ENCODE measurements at places on chromosomes 13 and 19. TPM values are rescaled to one million over a fixed set of nuclear protein-coding genes. Genes with fewer than 3 reads are reported as not detected.
A peak's percentile ranks its signal among the peaks of the same experiment; 100 is the strongest.

DNA sequence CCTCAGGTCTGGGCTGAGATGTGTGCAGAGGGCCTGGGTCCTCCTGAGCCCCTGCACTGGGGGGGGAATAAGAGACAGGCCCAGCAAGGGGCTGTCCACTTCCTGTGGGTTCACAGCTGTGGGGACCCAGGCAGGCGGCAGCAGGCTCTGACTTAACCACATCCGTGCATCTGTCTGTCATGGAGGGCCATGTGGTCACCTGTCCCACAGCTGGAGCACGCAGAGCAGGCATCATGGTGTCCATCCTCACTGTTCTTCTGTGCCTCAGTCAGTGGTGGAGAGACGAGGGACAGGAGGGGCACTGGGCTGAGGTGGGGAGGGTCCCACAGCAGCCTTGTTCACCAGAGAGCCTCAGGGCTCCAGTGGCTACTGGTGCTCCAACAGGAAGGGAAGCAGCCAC, 16.3 kb upstream of the KIR3DL3 start:
- no peak overlapping the region for H3K4me3 ChIP-seq
- H3K27me3 ChIP-seq: no peaks in the 10 kb centered on the region
- no peak for DNase-seq
- H3K27ac ChIP-seq: no peak overlapping the region

DNA sequence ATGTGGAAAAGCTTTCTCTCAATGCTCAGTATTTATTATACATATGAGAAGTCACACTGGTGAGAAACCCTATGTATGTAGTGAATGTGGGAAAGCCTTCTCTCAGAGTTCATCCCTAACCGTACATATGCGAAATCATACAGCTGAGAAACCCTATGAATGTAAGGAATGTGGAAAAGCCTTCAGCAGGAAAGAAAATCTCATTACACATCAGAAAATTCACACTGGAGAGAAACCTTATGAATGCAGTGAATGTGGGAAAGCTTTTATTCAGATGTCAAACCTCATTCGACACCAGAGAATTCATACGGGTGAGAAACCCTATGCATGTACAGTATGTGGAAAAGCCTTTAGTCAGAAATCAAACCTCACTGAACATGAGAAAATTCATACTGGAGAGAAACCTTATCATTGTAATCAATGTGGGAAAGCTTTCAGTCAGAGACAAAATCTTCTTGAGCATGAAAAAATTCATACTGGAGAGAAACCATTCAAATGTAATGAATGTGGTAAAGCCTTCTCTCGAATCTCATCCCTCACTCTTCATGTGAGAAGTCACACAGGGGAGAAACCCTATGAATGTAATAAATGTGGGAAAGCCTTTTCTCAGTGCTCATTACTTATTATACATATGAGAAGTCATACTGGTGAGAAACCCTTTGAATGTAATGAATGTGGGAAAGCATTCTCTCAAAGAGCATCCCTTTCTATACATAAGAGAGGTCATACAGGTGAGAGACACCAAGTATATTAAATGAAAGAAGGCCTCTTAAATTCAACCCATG, 34.4 kb downstream of the ZNF568 start:
- no peak overlapping the region for H3K4me3 ChIP-seq
- no peak overlapping the region for H3K27ac ChIP-seq
- H3K36me3 ChIP-seq: peaks cover 28% of the 10 kb centered on the region
- DNase-seq: no peak
- no peaks in the 10 kb centered on the region for H3K27me3 ChIP-seq

GRCh38 chr13:35448465-35448864, 28.0 kb downstream of the MAB21L1 start:
- no peak for DNase-seq
- H3K27me3 ChIP-seq: no peaks in the 10 kb centered on the region
- peaks cover 20% of the 10 kb centered on the region for H3K4me1 ChIP-seq
- no peaks in the 10 kb centered on the region for H3K36me3 ChIP-seq
- H3K4me3 ChIP-seq: no peak overlapping the region

DNA sequence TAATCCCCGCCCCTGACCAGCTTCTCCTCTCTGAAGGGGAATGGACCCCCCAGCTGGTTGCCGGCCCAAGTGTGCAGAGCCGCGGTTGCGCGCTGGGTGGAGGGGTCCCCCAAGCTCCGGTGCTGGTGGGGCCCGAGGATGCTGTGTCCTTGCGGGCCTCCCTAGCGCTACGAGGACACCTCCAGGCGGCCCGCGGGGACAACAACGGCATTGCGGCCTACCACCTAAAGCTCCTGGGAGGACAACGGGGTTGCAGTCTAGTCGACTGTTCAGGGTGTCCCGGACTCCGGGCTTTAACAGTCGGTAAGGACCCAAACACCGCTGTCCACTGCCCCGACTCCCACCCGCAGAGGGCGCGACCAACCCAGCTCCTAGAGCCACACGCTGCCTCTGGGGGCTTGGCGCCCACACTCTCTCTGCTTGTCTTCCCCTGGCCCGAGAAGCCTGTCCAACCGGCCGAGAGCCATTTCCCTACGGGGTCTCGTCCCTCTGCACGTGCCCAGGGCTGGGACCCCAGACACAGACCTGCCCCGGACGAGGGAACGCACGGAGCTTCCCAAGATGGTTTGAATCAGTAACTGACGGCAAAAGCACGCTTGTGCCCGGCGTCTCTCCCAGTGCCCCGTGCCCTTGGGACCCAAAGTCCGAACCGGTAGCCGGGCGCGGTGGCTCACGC, 927 bp upstream of the SDHAF1 start:
- DNase-seq: peak; percentile 74
- H3K27ac ChIP-seq: peak overlapping the region; percentile 89
- no peaks in the 10 kb centered on the region for H3K4me1 ChIP-seq
- H3K4me3 ChIP-seq: peak overlapping the region; percentile 98
- H3K27me3 ChIP-seq: no peaks in the 10 kb centered on the region

DNA sequence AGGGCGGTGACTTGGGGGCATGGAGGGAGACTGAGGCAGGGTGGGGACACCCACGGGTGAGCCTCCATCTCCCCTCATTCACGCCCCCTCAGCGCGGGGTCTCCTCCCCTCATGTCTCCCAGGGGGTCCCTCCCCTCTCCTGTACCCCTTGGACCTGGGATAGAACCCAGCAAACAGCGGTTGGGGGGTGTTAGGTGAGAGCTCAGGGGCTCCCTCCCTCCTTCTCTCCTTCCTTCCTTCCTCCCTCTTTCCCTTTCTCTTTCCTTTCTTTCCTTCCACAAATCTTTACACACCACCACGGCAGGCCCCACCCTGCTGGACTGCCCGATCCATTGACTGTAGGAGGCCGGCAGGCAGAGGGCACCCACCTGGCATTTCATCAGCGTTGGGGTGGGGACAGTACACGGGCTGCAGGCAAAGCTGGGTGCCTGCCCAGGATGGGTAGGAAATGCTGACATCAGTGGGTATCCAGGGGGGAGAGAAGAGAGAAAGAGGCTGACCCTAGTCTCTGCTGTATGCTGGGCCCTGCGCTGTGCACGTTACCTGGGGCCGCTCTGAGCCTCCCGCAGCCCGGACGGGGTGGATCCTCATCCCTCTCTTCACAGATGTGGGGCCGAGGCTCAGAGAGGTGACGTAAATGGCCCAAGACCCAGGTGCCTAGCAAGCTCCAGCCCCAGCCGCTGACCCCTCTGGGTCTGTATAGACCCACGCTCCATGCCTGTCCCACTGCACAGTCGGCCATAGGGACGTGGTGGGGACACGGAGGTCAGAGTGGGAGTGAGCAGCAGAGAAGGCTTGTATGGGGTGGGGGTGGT, 3.5 kb downstream of the SSC5D start:
- H3K36me3 ChIP-seq: no peaks in the 10 kb centered on the region
- H3K27ac ChIP-seq: peak overlapping the region; percentile 68
- no peaks in the 10 kb centered on the region for H3K27me3 ChIP-seq
- peak; percentile 80 for DNase-seq
- peaks cover 73% of the 10 kb centered on the region for H3K4me1 ChIP-seq

- H3K36me3 ChIP-seq: peaks cover 12% of the 10 kb centered on the region
- H3K4me3 ChIP-seq: no peak overlapping the region
- DNase-seq: no peak
- H3K27ac ChIP-seq: no peak overlapping the region
Measured at GRCh38 chr19:35033067-35034004, 3.1 kb downstream of the SCN1B start.

DNA sequence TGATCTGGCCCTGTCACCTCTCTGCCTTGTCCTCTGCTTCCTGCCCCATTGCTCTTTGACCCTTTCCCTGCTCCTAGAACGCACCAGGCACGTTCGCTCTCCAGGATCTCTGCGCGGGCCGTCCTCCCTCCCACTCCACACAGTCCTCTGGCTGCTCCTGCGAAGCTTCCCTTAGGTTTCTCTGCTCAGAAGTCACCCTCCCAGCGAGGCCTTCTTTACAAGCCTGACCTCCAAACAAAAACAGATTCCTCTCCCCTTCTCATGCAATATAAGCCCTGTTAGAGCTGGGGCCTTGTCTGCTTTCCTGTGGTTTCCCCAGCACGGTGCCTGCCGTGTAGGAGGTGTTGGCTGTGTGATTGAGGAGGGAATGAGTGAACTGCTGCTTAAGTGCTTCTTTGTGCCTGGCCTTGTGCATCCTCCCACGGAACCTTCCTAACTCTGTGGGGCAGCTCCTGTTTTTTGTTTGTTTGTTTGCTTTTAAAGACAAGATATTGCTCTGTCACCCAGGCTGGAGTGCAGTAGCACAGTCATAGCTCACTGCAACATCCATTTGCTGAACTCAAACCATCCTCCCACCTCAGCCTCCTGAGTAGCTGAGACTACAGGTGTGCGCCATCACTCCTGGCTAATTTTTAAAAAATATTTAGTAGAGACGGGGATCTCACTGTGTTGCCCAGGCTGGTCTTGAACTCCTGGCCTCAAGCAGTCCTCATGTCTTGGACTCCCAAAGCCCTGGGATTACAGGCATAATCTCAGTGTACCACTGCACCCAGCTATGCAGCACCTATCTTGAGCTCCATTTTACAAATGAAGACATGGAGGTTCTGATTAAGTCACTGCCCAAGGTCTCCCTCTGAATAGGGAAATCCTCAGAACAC, 82.0 kb downstream of the SIPA1L3 start:
- no peak for DNase-seq
- no peaks in the 10 kb centered on the region for H3K27me3 ChIP-seq
- no peak overlapping the region for H3K27ac ChIP-seq
- H3K36me3 ChIP-seq: no peaks in the 10 kb centered on the region

- H3K27me3 ChIP-seq: no peaks in the 10 kb centered on the region
- no peak overlapping the region for H3K4me3 ChIP-seq
- no peaks in the 10 kb centered on the region for H3K36me3 ChIP-seq
- H3K4me1 ChIP-seq: no peaks in the 10 kb centered on the region
Measured at GRCh38 chr13:66965181-66965580, 265.0 kb downstream of the PCDH9 start.

- no peaks in the 10 kb centered on the region for H3K36me3 ChIP-seq
- H3K27me3 ChIP-seq: no peaks in the 10 kb centered on the region
- H3K4me3 ChIP-seq: no peak overlapping the region
- no peak for DNase-seq
Measured at GRCh38 chr13:110879482-110879881, 35.4 kb downstream of the ANKRD10 start.

DNA sequence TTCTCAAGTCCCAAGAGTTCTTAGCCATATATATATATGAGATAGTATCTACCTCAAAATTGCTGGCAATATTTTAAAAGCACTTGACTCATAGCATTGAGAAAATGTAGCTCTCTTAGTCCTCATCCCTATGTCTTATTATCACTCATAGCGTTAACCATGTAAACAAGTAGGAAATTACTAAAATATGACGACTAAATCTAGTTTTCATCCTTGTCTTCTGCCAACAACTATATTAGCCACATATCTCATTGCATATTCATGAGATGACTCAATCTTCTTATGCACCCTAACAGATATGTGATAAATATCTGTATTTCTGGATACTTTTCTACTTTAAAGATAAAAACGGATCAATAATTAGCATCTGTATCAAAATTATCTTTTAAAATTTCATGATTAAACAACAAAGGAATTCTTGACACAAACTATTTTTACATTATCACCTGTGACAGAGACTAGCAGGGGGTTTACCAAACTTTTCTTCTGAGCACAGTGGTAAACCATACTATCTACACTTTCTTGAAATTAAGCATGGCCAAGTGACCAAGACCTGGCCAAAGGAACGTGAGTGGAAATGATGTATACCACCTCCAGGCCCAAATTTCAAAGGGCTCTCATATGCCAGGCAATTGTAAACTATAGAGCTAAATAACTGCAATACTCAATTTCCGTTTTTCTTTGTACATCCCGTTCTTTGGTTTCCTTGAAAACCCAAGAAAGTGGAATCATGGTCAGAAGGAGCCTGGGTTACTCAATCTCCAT, 45.7 kb downstream of the ZC3H13 start:
- DNase-seq: no peak
- no peaks in the 10 kb centered on the region for H3K4me1 ChIP-seq
- no peak overlapping the region for H3K27ac ChIP-seq
- no peaks in the 10 kb centered on the region for H3K27me3 ChIP-seq
- H3K36me3 ChIP-seq: peaks cover 30% of the 10 kb centered on the region

DNA sequence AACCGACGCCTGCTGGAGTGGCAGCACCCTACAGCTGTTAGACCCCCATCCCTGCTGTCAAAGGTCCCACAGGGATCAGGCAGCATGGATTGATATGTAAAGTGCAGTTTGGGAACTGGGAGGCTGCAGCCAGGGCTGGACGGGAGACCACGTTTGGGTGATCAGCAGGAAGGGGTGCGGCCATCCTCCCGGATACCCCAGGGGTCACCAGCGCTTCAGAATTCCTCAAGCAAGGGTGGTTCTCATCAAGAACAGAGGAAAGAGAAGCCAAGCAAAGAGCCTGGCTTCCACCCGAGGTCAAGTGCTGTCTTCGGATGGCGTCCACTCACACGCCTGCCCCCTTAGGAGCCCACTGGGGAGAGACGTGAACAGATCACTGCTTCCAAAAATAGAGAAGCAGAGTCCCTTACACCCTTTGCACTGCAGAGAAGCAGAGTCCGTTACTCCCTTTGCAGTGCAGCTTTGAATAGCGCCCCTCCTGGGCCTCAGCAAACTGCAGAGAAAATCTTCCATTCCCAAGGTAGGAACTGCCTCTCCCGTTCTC, 35.5 kb downstream of the DHRS12 start:
- no peaks in the 10 kb centered on the region for H3K36me3 ChIP-seq
- H3K27me3 ChIP-seq: no peaks in the 10 kb centered on the region
- H3K27ac ChIP-seq: peak overlapping the region; percentile 68
- H3K4me3 ChIP-seq: no peak overlapping the region

GRCh38 chr19:49761625-49762311, 1.3 kb downstream of the TSKS start:
- no peak for DNase-seq
- H3K27me3 ChIP-seq: no peaks in the 10 kb centered on the region
- peaks cover 7% of the 10 kb centered on the region for H3K4me1 ChIP-seq
- no peaks in the 10 kb centered on the region for H3K36me3 ChIP-seq

GRCh38 chr13:58594747-58595600, 963.4 kb downstream of the PCDH17 start:
- no peaks in the 10 kb centered on the region for H3K27me3 ChIP-seq
- H3K36me3 ChIP-seq: no peaks in the 10 kb centered on the region
- no peak overlapping the region for H3K27ac ChIP-seq
- H3K4me3 ChIP-seq: no peak overlapping the region

Gene KIR3DL2
- total RNA-seq: not detected

Gene COL4A2
- 1,039 TPM for total RNA-seq

Gene LGALS7B
- 3.0 TPM for total RNA-seq

Gene ZNF99
- under 0.01 TPM for total RNA-seq

Gene IL12RB1
- total RNA-seq: 1.4 TPM

Gene APOC4
- not detected for total RNA-seq

Gene IGFL1
- total RNA-seq: not detected

Measured in sigmoid colon (tissue), 7 donors.